ENCODE measurements at places on chromosomes 1 and 21.

- DNase-seq: no peak
Observed at GRCh38 chr1:86430376-86430775, 6.4 kb downstream of the CLCA2 start.

GRCh38 chr1:198056255-198056654 lies 100.5 kb upstream of the NEK7 start:
- no peak for DNase-seq

DNA sequence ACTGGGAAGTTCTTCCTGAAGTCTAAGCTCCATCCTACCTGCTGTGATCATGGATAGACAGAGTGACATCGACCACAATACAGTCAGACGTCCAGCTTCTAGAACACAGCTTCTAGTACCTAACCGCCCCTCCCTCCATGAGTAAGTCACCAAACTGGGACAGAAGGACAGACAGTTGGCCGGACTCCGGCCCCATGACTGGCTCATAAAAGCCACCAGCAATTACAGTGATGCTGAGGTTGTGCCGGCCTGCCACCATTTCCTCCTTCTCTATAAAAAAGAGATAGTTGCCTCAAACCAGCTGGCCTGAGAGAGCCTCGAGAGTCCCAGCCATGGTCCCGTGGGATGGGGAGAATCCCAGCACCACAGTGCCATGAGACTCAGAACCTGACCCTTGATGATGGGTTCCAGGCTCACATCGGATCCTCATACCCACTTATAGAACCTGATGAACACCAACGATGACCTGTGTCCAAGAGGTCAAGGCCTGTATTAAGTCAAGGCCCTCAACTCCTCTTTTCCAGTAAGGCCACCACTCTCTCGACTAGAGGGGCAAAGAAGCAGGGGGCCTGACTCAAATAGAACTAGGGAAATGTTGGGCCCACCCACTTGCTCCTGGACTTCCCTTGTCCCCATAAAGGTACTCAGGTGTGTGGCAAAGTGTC lies 3.4 kb downstream of the MEF2D start:
- DNase-seq: no peak

DNA sequence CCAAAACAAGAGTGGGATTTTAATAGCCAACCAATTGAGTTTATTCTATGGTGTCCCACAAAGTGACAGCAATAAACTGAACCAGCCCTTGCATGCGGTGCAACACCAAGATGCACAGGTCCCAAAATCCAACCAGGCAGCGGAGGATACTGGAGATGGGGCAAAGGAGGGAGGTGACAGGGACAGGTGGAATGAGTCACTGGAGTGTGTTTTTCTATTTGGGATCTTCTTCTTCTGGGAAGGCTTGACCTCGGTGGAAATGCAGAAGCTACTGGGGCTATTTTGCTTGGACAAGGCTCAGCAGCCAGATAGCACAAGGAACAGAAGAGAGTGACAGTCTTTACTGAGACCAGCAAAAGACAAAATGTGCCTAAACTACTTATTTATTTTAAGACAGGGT lies 97.5 kb downstream of the PLXNA2 start:
- DNase-seq: no peak

DNA sequence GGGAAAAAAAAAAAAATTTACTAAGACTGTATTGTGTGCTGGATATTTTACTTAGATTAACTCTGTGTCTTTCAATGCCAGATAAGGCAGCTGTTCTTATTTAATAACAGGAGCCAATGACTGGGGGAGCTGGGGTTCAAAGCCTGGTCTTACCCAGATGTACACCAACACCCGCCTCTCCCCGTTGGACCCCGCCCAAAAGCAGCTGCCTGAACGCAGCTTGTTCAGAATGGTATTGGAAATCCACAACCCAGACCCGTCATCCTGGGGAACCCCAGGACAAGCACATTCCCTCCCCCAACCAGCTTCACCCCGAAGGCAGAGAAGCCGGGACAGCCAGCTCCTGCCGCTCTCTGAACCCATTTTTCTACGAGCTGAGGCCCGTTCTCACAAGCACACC lies 113.6 kb upstream of the TMPRSS2 start:
- DNase-seq: no peak

- no peak for DNase-seq
Observed at GRCh38 chr1:145979746-145980456, 15.4 kb downstream of the POLR3GL start.

DNA sequence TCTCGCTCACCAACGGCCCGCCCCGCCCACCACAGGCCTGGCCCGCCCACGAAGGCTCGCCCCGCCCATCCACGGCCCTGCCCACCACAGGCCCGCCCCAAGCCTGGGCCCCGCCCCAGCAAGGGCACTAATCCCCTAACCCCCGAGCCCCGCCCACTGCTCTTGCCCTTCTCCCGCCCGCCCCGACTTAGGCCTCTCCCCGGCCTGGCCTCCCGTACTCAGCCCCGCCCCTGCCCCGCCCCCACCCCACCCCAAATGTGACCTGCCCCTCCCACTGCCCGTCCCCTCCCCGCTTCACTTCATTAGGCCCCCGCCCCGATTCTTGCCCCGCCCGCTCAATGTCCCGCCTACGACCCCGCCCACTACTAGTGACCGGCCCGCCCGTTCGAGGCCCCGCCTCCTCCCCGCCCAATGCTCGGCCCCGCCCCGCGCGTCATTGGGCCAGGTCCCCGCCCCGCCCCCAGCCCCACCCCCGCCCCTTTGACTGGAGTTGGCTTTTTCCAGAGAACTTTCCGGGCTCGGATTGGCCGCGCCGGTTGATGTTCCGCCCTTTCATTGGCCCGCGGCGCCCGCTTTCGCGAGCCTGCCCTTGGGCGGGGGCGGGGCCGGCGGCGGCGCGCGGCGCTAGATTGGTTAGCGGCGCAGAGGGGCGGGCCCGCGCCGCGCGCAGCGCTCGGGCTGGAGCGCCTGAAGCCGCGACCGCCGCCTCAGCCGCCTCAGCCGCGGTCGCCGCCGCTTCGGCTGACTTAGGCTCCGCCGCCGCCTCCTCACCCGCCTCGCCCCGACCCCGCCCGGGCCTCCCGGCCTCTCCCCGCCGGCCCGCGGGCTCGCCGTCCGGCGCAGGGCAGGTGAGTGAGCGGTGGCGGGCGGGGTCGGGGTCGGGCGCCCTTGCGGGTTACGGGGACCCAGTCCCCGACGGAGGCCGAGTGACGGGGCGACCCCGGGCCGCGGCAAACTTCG lies at the start of gene PCBP3:
Gene PCBP3, plus strand, starts transcription at position 705 of the 960 bp plus-strand sequence. CDS start 206,361 bp downstream, outside the sequence.
- DNase-seq: peak; percentile 100

DNA sequence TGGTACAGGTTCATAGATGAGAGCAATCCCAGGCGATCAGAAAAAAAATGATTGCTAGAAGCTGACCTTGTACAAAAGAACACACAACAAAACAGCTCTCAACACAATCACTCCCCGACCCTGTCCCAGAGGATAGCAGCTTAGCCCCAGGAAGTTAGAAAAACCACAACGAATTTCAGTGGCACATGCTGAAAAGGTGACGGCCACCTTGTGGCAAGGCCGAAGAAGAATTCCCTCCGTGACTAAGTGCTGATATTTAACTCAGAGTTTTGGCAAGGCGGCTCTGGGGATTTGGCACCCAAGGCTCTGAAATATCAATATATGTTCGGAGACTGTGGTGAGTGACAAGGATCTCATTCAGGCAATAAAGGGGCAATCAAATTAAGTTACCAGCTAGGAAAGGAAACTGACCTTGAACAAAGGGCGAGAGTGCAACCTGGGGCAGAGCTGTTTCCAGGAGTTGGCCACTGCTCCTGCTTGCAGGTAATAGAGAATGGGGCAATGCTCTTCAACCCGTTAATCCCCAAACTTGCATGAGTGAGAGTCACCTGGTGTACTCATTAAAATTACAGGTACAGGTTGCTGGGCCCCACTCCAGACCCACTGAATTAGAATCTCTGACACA lies 96.2 kb downstream of the BEND5 start:
- DNase-seq: no peak

- no peak for DNase-seq
Observed at GRCh38 chr1:244118109-244118761, 67.2 kb downstream of the ZBTB18 start.

DNA sequence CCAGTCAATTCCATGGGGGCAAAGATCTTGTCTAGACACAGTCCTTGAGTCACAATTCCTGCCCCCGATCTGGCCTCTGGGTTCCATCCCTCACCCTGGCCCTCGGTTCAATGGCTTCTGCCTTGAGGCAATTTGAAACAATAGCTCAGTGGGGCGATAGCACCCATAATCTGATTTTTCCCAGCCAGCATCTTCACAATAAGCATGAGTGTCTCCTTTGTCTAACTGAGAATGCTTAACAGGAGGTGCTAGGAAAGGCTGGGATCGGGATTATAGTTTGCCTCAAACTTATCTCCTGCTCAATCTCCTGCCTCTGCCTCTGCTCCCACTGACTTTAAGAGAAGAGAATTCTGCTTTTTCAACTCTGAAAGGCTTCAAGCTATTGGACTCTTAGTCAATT lies 293.9 kb upstream of the PROX1 start:
- no peak for DNase-seq

DNA sequence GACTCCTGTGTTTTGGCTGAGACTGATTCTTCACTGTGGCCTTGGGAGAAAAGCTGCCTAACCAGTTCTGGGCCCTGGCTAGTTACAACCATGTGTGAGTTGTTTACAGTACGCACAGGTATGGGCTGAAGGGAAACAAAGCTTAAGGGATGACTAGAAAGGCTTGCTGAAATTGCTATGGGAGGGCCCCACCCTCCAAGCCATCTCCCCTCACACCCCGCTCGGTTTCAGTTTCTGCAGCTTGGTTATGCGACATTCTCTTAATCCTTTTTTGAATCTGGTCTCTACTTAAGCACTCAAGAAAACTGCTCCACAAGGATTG lies 43.1 kb downstream of the PBX1 start:
- no peak for DNase-seq

- no peak for DNase-seq
Observed at GRCh38 chr1:56235909-56236510, 343.4 kb downstream of the PLPP3 start.

DNA sequence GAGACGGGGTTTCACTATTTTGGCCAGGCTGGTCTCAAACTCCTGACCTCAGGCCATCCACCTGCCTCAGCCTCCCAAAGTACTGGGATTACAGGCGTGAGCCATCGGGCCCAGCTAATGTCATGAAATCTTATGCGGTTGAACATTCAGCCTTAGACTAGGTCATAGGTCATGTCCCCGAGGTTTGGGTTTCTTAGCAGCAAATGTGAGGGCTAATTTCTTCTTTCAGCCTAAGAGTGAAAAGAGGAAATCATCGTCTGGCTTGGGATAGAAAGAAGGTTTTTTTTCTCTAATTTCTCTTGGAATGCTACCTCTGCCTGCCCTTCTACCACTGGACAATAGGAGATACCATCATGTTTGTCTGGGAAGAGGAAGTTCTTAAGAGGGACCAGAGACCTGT lies 18.0 kb upstream of the PIK3CD start:
- no peak for DNase-seq

- no peak for DNase-seq
Observed at GRCh38 chr1:61523893-61524605, 200.9 kb downstream of the TM2D1 start.

DNA sequence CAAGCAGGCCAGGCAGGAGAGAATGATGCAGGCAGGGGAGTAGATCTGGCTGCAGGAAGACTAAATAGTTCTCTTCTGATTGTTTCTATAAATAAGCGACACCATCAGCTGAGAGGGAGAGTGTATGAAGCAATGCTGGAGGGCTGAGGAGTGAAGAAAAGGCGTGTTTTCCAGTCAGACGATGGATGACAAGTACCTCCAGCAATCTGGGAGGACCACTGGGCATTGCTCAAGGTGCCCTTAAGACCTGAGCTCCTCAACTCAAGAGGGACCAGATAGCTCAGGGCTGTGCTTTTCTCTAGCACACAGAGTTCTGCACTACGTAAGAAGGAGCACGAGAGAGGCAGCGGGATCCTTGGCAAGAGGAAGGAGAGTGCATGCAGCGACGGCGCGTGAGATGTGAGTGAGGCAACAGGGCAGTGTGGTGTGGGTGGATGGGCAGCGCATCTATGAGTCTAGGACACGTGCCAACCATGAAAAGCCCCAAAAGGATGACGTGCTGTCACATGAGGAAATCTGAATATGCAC lies 36.0 kb downstream of the PABPC4 start:
- DNase-seq: no peak

GRCh38 chr21:39003982-39004633 lies 179.1 kb downstream of the PSMG1 start:
- no peak for DNase-seq

GRCh38 chr1:64623750-64624191 lies 121.1 kb upstream of the RAVER2 start:
- DNase-seq: no peak

DNA sequence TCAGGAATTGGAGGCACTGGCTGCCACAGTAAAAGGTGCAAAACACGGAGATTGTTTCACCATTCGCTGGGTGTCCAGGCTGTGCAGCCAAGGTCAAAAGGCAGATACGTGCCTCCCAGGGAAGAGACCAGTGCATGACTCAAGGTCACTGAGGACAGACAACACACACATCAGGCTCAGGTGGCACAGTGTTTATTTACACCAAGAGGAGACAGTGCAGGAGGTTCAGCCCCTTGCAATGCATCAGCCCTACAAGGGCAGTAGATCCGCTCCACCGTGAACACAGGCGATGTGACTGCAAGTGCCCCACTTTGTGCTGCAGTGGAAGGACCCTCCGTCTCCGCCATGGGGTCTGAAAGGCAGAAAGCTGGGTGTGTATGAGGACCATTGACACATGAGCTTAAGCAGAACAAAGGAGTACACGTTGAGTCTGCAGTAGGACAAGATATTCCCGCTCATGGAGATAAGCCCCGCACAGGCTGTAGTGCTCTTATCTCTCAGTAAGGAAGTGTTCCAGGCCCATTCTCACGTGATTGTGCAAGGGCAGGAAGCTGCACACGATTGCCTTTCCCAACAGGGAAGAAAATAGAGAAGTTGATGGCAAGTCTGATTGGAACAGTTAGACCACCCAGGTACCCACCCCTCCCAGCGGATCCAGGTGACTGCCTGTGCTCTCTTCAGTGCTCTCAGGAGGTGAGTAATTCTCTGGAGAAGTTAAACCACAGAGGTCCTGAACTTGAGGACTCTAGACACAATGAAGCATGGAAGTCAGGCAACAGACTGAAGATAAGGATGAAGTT lies 37.5 kb upstream of the QSOX1 start:
- no peak for DNase-seq

GRCh38 chr1:226827458-226827857 lies 43.0 kb upstream of the PSEN2 start:
- no peak for DNase-seq

- DNase-seq: no peak
Observed at GRCh38 chr1:204731509-204731908, 46.0 kb upstream of the LRRN2 start.

- no peak for DNase-seq
Observed at GRCh38 chr1:235642011-235642942, 7.3 kb downstream of the GNG4 start.

GRCh38 chr1:65372557-65372956 lies 47.9 kb upstream of the LEPR start:
- no peak for DNase-seq

DNA sequence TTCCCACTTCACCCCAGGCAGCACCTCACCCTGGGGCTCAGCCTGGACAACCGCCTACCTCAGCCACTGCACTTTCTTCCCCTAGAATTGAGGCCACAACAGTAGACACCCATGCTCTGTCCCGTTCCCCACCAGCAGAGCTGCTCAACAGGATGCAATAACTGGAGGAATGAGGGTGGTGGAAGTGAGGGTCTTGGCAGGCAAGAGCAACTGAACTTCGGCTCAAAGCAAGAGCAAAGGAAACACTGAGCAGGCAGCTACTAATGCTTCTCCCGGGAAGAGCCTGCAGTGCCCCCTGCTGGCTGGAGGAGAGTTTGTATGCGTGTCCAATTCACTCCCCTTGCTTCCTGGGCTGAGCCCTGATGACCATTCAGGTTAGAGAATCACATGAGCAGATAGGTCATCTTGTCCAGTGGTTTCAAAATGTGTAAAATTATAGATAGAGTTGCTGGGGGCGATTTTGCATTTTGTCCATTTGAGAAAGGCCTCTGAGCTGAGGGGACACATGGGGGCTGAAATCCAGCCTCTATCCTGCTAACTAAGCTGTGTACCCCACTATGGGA lies 13.9 kb downstream of the NT5C1A start:
- peak; percentile 14 for DNase-seq

All from activated CD4-positive, CD25-positive, alpha-beta regulatory T cell (primary cell).